Neural crest cell (in vitro differentiated cells): ENCODE measurements at places on chromosomes 12 and 14.

DNA sequence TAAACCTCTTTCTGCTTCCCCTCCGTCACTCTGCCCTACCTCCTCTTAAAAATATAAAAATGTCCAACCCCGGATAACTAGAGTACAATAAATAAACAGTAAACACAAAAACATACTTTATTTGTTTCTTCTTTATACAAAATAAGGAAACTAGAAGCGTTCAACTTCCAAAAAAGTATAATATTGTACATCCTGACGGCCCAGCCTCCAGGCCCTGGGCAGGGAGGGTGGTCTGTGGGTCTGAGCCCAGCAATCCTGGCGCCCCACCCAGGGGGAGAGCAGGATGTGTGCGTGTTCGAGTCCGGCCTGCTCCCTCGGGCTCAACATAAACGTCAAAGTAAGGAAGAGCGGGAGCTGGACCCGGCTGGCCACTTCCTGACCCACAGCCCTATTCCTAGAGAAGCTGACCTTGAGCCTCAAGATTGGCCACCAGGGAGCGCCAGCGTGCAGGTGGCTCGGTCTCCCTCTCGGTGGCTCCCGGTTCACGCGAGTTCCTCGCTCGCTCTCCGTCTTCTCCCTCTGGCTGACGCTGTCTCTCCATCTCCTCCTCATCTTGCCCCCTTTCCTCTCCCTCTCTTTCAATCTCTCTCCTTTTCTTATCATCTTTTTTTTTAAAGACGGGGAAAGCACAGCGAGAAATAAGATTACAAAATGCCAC, 9.4 kb downstream of the LHX5 start:
- peak; percentile 87 for DNase-seq

- DNase-seq = peak; percentile 42
Observed at GRCh38 chr14:39488600-39488999, 56.4 kb upstream of the FBXO33 start.

DNA sequence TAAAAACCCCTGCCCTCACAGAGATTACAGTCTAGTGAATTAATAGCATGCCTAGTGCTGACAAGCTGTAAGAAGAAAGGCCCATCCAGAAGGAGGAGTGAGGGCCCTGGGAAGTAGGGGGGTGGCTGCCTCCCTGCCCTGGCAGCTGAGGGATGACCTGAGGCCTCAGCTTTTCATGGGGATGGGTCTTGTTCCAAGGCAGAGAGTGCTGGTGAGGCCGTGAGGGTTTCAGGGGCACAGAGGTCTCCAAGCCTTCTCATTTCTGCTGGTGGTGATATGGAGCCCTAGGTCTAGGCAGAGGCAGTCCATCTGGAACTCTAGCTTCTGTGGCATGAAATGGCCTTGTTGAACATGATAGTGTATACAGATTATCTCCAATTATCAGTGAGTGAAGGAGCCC, 114.4 kb downstream of the ZFP36L1 start:
- no peak for DNase-seq

DNA sequence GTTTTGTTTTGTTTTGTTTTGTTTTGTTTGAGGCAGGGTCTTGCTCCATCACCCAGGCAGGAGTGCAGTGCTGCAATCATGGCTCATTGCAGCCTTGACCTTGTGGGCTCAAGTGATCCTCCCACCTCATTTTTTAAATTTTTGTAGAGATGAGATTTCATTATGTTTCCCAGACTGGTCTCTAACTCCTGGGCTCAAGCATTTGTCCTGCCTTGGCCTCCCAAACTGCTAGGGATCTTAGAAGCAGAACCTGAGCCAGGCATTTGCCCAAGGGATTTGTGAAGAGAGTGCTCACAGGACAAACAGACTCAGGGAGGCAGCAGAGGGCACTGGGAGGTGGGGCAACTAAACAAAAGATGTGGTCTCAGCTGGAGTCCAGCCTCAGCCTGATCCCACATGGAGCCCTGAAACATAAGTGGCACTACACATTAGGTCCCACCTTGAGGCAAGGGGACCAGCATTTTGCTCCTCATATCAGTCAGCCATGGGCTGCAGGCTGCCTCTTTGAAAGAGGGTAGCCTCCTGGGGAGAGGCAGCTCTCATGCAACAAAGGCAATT, 86.2 kb upstream of the CMKLR1 start:
- DNase-seq = no peak
